Psoas muscle (tissue), 8 donors: ENCODE measurements at places on chromosomes 4 and X. TPM values are rescaled to one million over a fixed set of nuclear protein-coding genes. Genes with fewer than 3 reads are reported as not detected.

DNA sequence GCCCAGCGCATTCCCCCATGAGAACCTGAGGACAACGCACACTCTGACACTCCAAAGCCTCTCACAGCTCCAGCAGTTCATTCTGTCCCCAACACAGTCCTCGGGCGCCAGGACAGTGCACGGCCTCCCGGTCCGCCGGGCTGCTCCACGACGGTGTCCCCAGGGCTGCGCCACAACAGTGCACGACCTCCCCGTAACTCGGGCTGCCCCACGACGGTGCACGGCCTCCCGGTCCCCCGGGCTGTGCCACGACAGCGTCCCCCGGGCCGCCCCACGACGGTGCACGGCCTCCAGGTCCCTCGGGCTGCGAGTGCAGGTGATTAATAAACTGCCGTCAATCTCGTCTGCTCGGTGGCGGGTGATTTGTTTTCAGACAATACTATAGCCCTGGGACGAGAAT lies 585.1 kb upstream of the FRG1 start:
- no peak for DNase-seq

DNA sequence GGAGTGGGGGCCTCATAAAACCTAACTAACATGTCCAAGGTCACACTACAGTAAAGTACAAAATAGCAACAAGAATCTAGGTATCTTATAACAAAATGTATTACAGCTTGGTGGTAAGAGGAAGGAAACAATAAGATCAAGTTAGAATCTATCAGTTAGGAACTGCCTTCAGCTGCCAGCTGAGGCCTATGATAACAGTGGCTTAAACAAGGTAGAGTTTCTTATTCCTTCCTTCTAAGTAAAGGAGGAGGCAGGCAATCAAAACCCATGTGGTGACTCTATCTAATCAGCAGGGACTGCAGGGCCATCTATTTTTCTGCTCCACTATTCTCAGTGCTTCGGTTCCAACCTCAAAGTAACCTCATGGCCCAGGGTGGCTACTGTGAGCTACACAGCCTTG lies 10.9 kb downstream of the SH3D19 start:
- no peak for DNase-seq

GRCh38 chr4:158870626-158871334 lies 102.0 kb downstream of the FNIP2 start:
- no peak for DNase-seq

ARMCX4 gene
- 5.6 TPM for total RNA-seq

BEX5 gene
- not detected for total RNA-seq

OPHN1 gene
- total RNA-seq = 3.7 TPM

DNA sequence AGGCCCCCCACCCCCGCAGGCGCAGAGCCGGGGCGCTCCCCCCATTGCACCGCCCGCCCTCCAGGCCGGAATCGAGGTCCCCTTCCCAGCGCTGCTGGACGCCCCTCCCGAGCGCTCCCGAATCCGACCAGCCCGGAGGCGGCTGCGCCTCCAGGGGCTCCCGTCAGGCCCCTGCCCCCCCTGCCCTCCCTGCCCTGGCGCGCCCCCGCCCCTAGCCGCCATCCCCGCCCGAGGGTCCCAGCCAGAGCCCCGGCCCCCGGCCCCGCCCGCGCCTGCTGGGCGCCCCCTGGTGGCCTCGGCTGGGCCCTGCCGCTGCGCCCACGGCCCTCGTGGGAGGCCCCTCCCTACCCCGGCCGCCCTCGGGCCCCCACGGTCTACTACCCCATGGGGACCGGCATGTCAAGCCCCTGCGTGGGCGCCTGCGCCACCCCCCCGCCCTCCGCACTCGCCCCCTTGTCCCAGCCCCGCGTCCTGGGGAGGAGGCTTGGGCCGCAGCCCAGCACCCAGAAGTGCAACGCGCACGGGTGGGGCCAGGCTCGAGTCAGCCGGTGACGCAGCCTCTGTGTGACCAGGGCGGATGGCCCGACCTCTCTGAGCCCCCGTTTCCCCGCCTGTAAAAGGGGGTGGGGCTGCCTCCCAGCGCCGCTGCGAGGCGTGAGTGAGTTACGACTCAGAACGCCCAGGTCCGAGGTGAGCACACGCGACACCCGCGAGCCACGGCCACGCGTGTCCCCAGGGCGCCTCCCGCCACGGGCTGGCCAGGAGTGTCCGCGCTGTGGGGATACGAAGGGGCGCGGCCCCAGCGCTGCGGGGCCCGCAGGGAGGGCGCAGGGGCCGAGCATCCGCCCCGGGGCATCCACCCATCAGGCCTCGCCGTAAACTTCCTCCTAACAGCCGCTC lies 104.9 kb downstream of the FAM53A start:
- DNase-seq = peak; percentile 86

DNA sequence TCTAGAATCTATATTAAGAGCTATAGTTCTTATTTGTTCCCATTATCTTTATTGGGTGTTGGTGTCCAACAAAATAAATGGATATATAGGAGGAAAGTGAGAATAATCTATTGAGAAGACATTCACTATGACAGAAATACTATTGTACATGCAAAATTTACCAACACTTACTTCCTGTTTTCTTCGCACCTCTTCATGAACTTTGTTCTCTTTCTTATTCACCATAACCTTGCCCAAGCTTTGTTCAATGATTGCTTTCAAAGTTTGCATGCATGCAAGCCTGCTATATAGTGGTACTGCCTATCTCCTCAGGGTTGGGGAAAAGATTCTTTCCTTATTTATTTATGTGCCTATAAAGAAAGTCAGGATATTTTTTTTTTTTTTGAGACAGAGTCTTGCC lies 176.4 kb upstream of the JADE1 start:
- DNase-seq = no peak

GPRIN3 gene
- 1.4 TPM for total RNA-seq

DNA sequence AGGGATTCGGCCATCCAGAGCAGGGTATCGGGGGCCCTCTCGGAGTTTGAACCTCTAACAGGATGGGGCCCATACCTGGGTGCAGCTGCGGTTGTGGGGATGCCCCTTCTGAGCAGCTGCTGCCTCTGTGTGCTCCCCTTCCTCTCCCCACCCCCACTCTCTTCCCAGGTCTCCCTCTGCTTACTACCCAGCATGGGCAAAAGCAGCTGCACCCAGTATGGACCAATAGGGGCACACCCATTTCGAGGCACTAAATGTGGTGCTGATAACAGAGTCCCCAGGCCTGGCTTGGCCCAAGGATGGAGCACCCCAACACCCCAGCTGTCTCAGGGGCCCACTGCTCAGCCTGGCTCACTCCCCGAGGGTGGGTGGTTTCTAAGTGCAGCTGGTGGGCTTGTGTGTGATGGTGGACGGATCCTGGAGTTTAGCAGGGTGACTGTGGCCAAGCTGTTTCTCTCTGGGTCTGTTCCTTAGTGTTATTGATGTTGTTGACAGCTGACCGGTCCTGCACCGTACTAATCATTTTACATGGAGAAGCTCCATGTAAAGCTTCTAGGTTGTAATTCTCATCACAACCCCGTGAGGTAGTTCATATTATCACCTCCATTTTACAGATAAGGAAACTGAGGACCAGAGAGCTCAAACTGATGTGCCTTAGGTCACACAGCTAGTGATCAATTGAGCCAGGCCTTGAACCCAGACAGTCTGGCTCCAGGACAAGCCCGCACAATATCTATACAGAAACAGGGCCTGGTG lies 13.1 kb upstream of the KIAA0232 start:
- DNase-seq = peak; percentile 21

DNA sequence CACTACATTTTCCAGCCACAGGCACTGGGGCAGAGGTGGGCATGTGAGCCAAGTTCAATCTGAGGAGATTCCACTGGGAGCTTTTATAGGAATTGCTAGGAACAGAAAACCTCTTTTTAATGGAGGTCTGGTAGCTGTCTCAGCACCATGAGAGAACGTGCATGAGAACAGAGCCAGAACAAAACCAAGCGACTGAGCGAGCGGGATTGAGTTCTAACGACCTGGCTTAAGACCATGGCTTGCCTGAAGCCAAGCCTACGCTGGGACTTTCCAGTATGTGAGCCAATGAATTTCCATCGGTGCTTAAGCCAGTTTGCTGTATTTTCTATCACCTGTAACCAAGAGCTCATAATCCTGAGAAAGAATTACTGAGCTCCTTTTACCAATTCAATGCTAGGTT lies 183.7 kb downstream of the NR3C2 start:
- DNase-seq = peak; percentile 18

- no peak for DNase-seq
These were observed 674 bp upstream of the IL15 start for GRCh38 chr4:141635736-141636081.

- no peak for DNase-seq
These were observed 120.2 kb upstream of the ADGRL3 start for GRCh38 chr4:61079976-61080375.

DNA sequence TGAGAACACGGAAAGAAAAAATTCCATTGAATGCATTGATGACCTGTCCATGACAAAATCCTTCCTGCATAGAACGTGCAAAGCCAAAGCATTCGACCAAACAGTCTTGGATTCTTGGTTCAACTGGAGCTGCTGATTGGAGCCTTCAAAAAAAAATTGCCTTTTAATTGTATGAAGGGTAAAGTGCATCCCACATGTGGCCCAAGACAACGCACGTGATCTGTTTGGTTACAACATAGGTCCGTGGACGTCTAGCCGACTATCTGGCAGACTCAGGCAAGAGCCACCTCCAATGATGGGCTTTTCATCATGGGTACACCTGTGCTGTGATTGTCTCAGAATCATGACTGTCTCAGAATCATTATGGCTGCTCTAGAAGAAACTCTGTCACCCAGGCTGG lies 52.3 kb downstream of the SHOX start:
- no peak for DNase-seq

SMARCA1 gene
- 19.0 TPM for total RNA-seq

GRCh38 chr4:33422656-33423055 lies 2702.5 kb downstream of the PCDH7 start:
- DNase-seq = no peak

YIPF7 gene
- total RNA-seq = 3.2 TPM

- no peak for DNase-seq
These were observed 41.7 kb downstream of the KDR start for GRCh38 chr4:55083735-55084134.

PI4K2B gene
- total RNA-seq = 2.5 TPM

DNA sequence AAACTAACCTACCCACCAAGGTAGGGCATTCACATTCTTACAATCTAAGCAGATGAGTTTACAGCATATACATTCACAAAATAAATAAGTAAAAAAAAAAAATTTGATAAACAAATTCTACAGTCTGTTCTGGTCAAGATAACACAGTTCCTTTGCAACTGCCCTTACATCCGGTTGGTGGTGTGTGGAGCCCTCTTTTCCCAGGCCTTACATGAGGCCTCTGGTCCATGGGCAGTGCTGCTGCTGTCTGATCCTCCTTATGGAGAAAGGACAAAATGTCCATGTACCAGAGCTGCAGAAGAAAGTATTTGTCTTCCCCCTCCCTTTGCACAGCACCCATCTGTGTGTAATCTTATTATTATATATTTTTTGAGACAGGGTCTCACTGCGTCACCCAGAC lies 2.2 kb upstream of the SEPTIN11 start:
- DNase-seq = no peak

ZFYVE28 gene
- total RNA-seq = 7.7 TPM

FGF5 gene
- total RNA-seq = 0.05 TPM

DNA sequence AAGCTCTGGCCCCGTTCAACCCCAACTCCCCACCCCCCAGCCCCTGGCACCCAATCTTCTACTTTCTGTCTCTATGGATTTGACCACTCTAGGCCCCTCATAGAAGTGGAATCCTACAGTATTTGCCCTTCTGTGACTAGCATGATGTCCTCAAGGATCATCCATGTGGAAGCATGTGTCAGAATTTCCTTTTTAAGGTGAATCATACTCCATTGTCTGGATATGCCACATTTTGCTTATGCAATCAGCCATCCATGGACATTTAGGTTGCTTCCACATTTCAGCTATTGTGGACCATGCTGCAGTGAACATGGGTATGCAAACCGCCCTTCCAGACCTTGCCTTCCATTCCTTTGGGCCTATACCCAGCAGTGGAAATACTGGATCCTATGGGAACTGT lies 15.5 kb downstream of the CCNQ start:
- no peak for DNase-seq

GRCh38 chr4:188145601-188146000 lies 6.4 kb downstream of the TRIML1 start:
- no peak for DNase-seq

DNA sequence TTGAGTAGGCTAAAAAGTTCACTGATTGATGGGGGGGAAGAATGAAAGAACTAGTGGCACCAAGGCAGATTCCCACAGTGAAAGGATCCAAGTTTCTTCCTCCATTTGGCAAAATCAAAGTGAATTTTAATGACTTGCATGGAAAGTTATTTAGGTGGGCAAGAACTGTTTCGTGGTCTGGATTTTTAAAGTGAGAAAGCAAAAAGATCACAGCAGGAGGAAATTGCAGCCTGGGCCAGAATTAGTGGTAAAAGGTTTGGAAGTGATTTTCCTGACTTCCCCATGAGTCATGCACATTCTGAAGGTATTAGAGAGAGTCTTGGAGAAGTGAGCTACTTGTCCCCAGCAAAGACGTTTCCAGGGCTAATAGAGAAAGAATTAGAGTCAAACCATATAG lies 207.8 kb downstream of the ANTXR2 start:
- no peak for DNase-seq

DNA sequence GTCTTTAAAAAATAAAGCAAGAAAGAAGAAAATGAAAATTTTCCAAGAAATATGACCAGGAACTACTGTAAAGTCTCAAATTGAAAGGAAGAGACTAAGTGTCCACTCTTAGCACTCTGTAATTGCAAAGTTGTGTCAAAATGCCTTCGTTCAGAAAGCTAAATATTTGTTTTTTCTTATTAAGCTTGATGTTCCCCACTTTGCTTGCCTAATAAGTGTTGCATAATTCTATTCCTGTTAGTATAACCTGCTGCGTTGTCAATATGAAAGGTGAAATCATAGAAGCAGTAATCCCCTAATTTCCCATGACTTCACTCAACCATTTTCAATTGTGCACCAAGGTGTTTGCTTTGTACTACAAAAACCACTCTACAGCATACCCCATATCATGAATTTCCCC lies 442.9 kb upstream of the CTSO start:
- no peak for DNase-seq

- no peak for DNase-seq
These were observed 2089.6 kb upstream of the TENM3 start for GRCh38 chr4:180153587-180153986.

GRCh38 chr4:53734584-53735353 lies 143.5 kb upstream of the LNX1 start:
- no peak for DNase-seq

- no peak for DNase-seq
These were observed 368.5 kb upstream of the PABPC5 start for GRCh38 chrX:91066104-91066503.

DNA sequence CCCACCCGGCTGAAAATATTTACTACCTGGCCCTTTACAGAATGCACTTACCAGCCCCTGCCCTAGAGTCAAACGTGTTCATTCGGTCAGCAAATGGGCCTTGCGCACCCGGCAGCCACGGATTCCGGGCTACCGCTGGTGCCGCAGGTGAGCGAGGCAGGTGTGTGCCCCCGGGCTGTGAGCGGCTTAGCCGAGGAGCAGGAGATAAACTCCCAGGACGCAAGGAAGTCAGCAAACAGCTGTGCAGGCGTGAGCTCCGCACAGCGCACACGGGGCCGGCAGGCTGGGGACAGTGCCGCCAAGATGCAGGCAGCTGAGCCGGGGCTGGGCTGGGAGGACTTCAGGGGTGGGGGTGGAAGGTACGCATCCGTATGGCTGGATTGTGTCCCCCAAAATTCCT lies 211.2 kb upstream of the PSAPL1 start:
- peak; percentile 35 for DNase-seq

GRCh38 chrX:106894392-106894909 lies 8.7 kb downstream of the RIPPLY1 start:
- peak; percentile 32 for DNase-seq

GRCh38 chr4:79236785-79237184 lies 89.1 kb downstream of the NAA11 start:
- DNase-seq = no peak
